ENCODE measurements at places on chromosomes 2 and 18.

GRCh38 chr2:145041706-145042105, 521.8 kb upstream of the ZEB2 start:
- no peak for DNase-seq

DNA sequence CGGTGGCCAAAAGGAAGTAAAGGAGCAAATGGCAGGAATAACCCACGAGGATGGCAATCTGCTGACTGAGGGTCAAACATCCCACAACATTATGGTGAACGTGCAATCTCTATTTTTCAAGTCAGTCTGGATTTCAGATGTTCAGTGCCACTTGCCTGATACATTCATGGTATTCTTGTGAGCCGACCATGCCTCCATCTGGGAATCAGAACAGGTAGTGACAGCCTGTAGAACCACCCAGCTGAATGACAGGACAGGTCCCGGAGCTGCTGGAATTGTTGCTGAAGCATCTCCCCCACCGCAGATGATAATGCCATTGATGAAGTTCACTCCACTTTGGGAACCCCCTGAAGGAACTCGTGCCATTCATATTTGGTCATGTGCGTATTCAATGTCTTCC, 123.2 kb downstream of the CAPN13 start:
- DNase-seq = no peak

DNA sequence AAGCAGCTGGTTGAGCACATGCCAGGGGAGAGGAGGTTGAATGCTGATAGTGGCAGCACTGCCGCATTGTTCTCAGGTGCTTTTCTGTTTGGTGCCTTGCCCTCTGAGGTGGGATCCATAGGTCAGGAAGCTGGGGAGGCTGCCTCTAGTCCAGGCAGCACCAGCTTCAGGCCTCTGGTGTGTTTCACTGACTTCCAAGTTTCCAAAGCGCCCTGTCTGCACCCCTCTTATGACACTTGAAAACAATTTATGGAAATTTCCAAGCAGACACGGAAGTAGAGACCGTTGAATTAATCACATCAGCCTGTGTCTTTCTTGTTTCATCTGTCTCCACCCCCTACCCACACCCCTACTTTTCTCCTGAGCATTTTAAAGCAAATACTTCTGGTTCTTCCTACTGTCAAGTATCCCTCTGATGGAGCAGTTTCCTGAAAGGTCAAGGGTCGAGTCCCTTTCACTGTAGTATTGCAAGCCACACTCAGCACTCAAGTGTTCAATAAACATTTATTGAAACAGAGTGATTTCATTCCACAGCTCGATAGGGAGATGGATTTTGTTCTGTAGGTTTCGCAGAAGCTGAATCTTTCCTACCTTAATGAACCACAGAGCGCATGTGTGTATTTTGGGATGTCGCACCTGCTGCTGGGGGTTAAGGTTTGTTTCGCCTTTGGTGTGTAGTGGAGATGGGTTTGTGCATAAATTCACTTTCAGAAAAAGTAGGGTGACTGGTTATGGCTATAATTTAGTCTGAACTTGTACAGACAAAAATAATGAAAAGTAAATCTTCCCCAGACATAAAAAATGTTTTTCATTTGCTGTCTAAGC, 21.4 kb downstream of the DGKD start:
- no peak for DNase-seq

- DNase-seq = peak; percentile 69
Observed at GRCh38 chr2:236903978-236904377, 181.7 kb upstream of the COPS8 start.

GRCh38 chr18:51953521-51953920, 386.5 kb upstream of the DCC start:
- no peak for DNase-seq

- no peak for DNase-seq
Observed at GRCh38 chr2:161842736-161843433, 218.7 kb downstream of the SLC4A10 start.

DNA sequence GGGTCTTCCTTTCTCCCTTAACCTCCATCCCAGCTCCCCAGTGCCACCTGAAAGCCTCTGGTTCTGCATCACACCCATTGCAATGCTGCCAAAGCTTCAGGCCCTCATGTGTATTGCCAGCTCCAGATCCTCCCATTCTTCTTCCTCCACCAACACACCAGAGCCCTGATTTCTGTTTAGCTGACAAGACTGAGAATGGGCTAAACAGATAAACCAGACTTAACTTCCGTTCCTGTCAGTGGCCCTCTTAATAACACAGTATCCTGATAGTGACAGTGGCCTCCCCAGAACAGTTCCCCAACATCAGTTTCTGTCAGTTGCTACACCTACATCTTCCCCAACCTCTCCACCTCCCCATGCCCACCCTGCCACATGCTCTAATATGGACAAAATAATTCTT, 31.3 kb upstream of the C1D start:
- no peak for DNase-seq

- no peak for DNase-seq
Observed at GRCh38 chr2:229640636-229641035, 73.7 kb downstream of the DNER start.

- DNase-seq = no peak
Observed at GRCh38 chr2:231315896-231316295, 79.6 kb upstream of the B3GNT7 start.

GRCh38 chr2:79189465-79189864, 29.9 kb upstream of the REG3A start:
- no peak for DNase-seq

- no peak for DNase-seq
Observed at GRCh38 chr2:136322428-136322827, 204.5 kb upstream of the CXCR4 start.

DNA sequence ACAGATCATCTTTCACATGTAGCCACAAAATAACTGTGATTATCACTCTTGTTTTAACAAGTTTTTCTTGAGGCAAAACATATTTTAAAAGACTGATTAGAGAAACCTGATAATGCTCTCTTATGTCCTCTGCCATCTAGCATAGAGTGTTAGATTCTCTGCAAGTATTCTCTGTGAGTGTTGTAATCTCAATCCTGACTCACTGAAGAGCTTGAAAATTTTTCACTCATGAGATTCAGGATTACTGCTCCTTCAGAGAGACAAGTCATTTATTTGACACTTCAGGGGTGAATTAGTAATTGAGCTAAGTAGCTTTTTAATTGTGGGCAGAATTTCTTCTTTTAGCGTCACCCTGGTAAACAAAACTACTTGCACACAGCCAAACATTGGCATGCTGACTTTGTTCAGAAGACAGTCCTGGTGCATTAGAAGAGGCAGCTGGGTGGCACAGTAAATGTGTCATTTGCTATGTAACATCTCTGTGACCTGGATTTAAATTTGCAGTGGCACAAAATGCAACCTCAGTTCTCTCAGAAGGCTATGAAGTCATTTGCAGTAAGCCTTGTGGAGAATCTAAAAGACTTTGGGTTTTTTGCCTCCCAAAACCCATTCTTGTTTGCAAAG, 172.9 kb downstream of the LRP1B start:
- DNase-seq = no peak

DNA sequence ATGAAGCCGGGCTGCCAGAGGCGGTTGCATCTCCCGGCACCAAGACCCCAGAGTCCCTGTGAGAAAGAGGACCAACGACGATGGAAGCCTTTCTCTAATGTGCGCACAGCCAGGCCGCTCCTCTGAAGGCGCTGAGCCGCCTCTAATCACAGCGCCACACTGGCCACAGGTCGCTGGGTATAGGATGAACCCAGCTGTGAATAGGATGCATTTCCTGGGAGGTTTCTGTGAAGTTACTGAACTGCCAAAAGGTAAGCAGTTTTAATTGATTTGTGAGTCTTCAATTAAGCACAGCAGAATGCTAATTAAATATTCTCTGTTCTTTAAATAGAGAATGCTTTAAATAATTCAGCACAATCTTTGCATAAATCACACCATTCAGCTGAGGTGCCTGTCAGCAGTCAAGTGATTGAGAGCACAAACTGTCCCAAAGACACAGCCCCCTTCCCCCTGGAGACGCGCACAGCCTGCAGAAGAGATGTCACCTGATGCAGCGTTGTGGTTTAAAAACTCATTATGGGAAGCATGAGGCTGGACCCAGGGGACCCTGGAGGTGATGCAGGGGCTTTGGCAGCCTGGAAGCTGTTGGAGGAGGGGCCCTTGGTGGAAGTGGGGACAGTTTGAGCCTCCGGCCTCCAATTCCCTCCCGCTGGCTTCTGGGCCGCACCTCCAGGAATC, 98.1 kb downstream of the RTP5 start:
- DNase-seq = no peak

- DNase-seq = no peak
Observed at GRCh38 chr2:1796232-1796930, 52.1 kb upstream of the PXDN start.

GRCh38 chr2:75098856-75099255, 100.5 kb downstream of the TACR1 start:
- DNase-seq = peak; percentile 48

DNA sequence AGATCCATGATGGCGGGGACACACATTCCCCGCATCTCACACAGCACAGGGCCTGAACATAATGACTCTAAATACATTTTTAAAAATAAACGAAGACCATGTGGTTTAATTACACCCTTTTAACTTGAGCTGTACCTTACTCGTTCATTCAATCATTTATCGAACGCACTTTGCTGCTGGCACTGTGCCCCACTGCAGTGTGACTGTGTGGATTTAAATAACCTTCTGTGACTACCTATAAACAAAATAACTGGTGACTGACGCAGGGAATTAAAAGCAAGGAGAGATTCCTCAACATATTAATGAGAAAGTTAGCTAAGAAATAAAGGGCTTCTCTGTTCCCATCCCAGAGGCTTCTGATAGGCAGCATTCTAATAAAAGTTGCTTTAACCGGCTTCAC, 10.9 kb upstream of the FZD7 start:
- DNase-seq = no peak

DNA sequence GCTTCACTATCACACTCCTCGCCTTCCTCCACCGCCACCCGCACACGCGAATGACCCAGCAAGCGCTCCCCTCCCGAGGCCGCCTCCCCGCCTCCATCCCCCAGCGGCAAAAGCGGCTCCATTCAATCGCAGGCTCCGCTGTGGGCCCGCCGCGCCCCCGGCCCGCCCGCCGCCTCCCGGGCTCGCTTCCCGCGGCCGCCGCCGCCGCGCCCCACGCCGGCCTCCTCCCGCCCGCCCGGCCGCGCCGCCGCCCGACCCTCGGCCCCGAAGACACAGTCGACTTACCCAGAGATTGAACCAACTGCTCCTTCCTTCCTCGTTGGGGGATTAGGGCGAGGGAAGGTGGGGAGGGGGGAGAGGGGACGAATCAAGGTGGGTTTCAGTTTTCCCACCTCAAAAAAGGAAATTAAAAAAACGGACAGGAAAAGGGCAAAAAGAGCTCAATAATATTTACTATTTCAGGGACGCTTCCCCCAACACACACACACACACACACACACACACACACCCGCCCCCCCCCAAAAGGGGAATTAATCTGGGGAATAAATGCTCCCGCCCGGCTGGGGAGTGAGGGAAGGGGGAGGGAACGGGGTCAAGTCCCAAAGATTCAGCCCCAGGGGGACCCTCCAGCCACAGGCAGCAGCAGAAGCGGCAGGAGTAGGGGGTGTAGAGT, 743 bp downstream of the XPO1 start:
- peak; percentile 10 for DNase-seq

- no peak for DNase-seq
Observed at GRCh38 chr2:190811811-190812210, 68.8 kb upstream of the GLS start.

DNA sequence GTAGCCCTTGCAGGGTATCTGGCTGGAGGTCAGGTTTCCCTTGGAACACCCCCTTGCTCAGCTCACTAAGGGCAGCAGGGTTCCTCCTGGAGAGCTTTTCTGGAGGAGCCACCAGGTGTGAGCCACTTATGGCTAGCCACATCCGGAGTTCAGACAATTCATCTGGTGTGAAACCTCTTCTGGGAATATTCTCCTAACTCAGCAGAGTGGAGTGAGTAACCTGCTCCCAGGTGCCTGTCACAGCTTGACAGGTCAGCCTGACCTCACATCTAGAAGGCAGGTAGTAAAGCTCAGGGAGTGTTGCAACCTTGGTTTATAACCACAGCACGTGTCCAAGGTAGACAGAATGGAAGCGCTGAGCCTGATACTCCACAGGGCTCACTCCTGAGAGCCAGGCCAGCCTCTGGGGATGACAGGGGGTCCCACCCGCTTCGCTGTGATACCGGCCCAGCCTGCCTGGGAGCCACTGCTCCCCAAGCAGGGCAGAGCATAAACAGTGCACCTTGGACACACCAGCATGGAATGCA, 62.6 kb upstream of the TGFA start:
- DNase-seq = no peak

- DNase-seq = no peak
Observed at GRCh38 chr2:45889053-45889452, 237.6 kb downstream of the PRKCE start.

DNA sequence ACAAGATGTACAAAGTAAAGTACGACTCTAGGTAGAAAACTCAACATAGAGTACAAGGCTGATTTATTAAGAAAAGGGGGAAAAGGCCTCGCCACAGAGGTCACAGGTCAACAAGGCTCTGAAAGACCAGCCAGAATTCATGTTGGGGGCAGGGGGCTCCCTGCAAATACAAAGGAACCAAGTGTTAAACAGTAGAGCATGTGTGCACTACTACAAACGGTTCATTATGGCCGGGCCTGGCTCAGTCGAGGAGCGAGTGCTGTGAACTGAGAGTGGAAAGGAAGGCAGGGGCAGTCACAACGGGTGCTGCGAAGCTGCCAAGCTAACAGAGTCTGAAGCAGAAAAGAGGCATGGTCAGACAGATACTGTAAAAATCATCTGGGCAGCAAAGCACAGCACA, 77.1 kb downstream of the MBOAT2 start:
- no peak for DNase-seq

DNA sequence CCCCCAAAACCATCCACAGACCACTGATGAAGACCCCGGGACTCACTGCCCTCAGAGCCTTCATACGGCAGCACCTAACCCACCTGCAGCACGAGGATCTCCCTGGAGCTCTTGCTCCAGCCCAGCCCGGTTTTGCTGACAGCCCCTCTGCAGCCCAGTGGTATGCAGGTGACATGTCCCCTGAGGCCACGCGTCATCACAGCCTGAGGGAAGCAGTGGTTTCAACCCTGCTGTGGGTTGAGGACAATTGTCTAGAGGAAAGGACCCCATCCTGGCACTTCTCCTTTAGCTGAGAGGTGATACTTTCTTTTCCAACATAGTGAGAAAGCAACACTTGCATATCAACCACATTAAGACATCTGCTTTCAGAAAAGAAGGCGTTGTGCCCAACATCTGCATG, 134.0 kb downstream of the SEPTIN10 start:
- DNase-seq = no peak

DNA sequence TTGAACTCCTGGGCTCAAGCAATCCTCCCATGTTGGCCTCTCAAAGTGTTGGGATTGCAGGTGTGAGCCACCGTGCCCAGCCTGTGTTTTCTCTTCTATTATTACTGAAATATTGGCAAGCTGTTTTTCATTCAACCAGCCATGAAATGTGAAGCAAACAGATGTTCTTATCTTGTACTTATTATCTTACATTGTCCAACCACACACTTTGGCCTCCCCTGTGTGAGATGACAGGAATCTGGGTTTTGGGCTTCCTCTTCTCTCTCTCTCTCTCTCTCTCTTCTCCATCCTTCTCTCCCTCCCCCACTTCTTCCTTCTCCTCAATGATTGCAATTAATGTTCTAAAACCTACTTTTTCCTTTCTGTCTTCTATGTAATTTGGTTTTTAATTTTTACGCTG, 33.1 kb downstream of the RAMP1 start:
- DNase-seq = no peak

Data from AG10803 (cell line).